ENCODE measurements at places on chromosomes 16 and 17. TPM values are rescaled to one million over a fixed set of nuclear protein-coding genes. Genes with fewer than 3 reads are reported as not detected.

- H3K27ac ChIP-seq = no peak overlapping the region
- H3K4me1 ChIP-seq = no peaks in the 10 kb centered on the region
- no peak overlapping the region for H3K4me3 ChIP-seq
- H3K36me3 ChIP-seq = no peaks in the 10 kb centered on the region
These were observed 23.6 kb downstream of the INTS2 start for GRCh38 chr17:61904094-61904710.

- H3K4me1 ChIP-seq = peaks cover 4% of the 10 kb centered on the region
- no peak for DNase-seq
- H3K4me3 ChIP-seq = no peak overlapping the region
- no peaks in the 10 kb centered on the region for H3K27me3 ChIP-seq
- H3K36me3 ChIP-seq = no peaks in the 10 kb centered on the region
- no peak overlapping the region for H3K27ac ChIP-seq
These were observed 10.7 kb upstream of the CNGB1 start for GRCh38 chr16:57981636-57982035.

DNA sequence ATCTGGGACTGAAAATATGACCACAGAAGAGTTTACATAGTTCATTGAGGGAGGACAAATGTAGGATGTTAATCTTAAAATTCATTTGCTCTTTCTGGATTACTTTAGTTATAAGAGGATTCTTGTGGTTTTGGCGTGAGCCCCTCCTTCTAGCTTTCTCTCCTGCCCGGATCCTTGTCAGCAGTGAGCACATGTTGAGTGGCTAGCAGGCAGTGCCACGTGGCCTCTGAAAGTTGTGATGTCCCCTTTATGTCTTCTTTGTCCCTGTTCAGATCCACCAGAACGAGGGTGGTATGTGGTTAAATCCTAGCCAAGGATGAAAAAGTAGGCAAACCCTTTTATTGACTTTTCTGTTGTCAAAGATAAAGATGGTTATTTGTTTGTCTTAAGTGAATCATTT is 83.8 kb downstream of the GNAO1 start:
- H3K27me3 ChIP-seq = no peaks in the 10 kb centered on the region
- H3K27ac ChIP-seq = no peak overlapping the region
- DNase-seq = no peak
- H3K4me1 ChIP-seq = no peaks in the 10 kb centered on the region
- H3K36me3 ChIP-seq = no peaks in the 10 kb centered on the region
- H3K4me3 ChIP-seq = no peak overlapping the region

GRCh38 chr17:69533481-69534234 is 119.2 kb downstream of the MAP2K6 start:
- H3K4me1 ChIP-seq = no peaks in the 10 kb centered on the region
- no peak overlapping the region for H3K4me3 ChIP-seq
- DNase-seq = no peak
- H3K27me3 ChIP-seq = no peaks in the 10 kb centered on the region
- no peaks in the 10 kb centered on the region for H3K36me3 ChIP-seq
- no peak overlapping the region for H3K27ac ChIP-seq

GRCh38 chr16:65185241-65185778 is 63.4 kb upstream of the CDH11 start:
- H3K4me1 ChIP-seq = peaks cover 5% of the 10 kb centered on the region
- H3K4me3 ChIP-seq = no peak overlapping the region
- H3K27ac ChIP-seq = no peak overlapping the region

GRCh38 chr17:79223953-79224352 is 149.3 kb downstream of the ENGASE start:
- no peaks in the 10 kb centered on the region for H3K4me1 ChIP-seq
- no peaks in the 10 kb centered on the region for H3K27me3 ChIP-seq
- DNase-seq = no peak
- no peaks in the 10 kb centered on the region for H3K36me3 ChIP-seq

- DNase-seq = no peak
- no peaks in the 10 kb centered on the region for H3K36me3 ChIP-seq
- H3K4me1 ChIP-seq = no peaks in the 10 kb centered on the region
- H3K4me3 ChIP-seq = no peak overlapping the region
These were observed 23.8 kb downstream of the MPP3 start for GRCh38 chr17:43809121-43809520.

GRCh38 chr17:61659437-61659836 is 68.4 kb upstream of the NACA2 start:
- no peaks in the 10 kb centered on the region for H3K4me1 ChIP-seq
- no peak overlapping the region for H3K27ac ChIP-seq
- no peaks in the 10 kb centered on the region for H3K27me3 ChIP-seq

GRCh38 chr16:54370278-54371040 is 83.9 kb upstream of the IRX3 start:
- no peaks in the 10 kb centered on the region for H3K27me3 ChIP-seq
- peak overlapping the region; percentile 6 for H3K4me3 ChIP-seq
- H3K4me1 ChIP-seq = no peaks in the 10 kb centered on the region
- H3K27ac ChIP-seq = no peak overlapping the region

GRCh38 chr16:55249361-55249760 is 74.6 kb upstream of the IRX6 start:
- no peaks in the 10 kb centered on the region for H3K36me3 ChIP-seq
- H3K27ac ChIP-seq = no peak overlapping the region
- H3K4me1 ChIP-seq = no peaks in the 10 kb centered on the region

DNA sequence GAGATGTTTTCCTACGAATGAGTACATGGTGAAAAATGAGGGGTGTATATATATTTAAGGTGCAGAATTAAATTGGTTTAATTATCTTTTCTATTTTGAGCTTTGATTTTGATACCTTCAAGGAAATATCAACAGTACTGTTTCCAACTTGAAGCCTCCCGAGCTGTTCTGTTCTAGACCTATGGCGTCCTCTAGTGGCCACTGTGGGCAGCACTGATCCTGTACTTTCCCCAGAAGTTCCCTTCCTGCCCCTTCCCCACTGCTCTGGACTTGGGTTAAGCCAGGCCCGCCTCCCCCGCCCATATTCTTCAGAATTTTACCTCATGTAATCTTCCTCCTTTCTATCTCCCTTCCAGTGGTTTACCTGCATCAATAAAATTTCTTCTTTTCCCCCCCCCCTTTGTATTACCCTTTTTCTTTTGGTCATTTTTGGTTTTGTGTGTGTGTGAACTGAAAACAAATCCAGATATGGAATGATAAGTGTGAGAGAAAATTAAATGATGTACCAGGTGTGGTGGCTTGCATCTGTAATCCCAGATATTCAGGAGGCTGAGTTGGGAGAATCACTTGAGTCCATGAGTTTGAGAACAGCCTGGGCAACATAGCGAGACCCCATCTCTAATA is 1643.5 kb downstream of the TP53TG3F start:
- no peaks in the 10 kb centered on the region for H3K4me1 ChIP-seq
- no peaks in the 10 kb centered on the region for H3K36me3 ChIP-seq
- H3K27ac ChIP-seq = no peak overlapping the region
- H3K4me3 ChIP-seq = no peak overlapping the region
- peak; percentile 75 for DNase-seq
- H3K27me3 ChIP-seq = no peaks in the 10 kb centered on the region

GRCh38 chr17:17752821-17753321 is 71.6 kb downstream of the RAI1 start:
- H3K27ac ChIP-seq = peak overlapping the region; percentile 79
- DNase-seq = no peak
- H3K4me1 ChIP-seq = peaks cover 16% of the 10 kb centered on the region

DNA sequence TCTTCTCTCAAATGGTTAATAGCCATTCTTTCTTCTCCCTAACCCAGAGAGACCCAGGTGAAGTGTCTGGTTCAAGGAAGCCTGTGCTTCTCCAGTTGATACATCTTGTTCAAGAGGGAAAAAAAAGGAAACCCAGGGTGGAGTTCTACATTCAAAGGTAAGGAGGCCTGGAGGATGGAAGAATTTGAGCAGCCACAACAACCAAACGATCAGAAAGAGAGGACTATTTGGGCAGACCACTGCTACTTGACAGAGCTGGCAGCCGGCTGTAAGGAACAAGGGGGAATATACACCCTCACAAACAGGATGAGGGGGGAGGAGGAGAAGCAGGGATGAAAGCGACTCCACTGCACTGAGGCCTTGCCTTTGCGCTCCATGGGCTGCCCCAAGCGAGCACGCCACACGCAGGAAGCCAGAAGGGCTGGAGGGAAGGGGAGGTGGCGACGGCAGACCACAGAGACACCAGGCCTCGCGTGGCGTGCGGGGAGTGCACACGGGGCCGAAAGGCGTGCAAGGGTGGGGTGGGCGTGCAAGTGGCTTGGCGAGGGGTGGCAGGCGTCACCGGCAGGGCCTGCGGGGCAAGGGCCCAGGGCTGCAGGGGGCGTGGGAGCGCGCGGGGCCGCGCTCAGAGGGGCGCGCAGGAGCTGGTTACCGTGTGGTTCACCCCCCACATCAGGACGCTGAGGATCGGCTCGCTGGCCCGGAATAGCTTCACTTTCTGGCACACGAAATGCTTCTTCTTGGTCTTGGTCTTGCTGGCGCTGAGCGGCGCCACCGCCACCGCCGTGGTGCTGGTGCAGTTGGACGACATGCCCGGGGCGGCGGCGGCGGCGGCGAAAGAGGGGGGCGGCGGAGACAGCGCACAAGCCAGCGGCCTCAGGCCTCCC is 499 bp downstream of the PIP4K2B start:
- H3K27ac ChIP-seq = peak overlapping the region; percentile 99
- H3K36me3 ChIP-seq = no peaks in the 10 kb centered on the region
- H3K4me1 ChIP-seq = peaks cover 21% of the 10 kb centered on the region
- peak; percentile 53 for DNase-seq
- H3K4me3 ChIP-seq = peak overlapping the region; percentile 78

GRCh38 chr16:63744077-63744874 is 1377.6 kb downstream of the CDH11 start:
- no peaks in the 10 kb centered on the region for H3K36me3 ChIP-seq
- H3K27ac ChIP-seq = no peak overlapping the region
- H3K4me3 ChIP-seq = no peak overlapping the region

DNA sequence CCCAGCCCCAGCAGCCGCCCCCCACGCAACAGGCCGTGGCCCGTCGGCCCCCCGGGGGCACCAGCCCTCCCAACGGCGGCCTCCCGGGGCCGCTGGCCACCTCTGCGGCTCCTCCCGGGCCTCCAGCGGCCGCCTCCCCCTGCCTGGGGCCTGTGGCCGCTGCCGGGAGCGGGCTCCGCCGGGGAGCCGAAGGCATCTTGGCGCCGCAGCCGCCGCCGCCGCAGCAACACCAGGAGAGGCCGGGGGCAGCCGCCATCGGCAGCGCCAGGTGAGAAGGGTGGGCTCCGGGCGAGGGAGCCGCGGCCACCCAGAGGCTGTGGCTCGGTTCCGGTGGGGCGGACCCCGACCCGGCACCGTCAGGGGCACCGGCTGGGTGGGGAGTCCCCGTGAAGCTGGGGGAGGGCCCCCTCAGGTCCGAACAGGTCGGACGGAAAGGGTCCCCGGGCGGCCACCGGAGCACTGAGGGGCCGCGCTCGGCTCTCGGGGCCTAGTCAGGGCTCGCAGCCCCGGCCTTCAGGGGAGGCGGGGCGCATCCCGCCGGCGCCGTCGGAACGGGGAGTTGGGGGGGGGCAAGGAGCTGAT is 583 bp downstream of the ATXN2L start:
- H3K36me3 ChIP-seq = peaks cover 3% of the 10 kb centered on the region
- H3K4me1 ChIP-seq = peaks cover 25% of the 10 kb centered on the region
- H3K27me3 ChIP-seq = no peaks in the 10 kb centered on the region

- no peaks in the 10 kb centered on the region for H3K36me3 ChIP-seq
- no peak overlapping the region for H3K27ac ChIP-seq
- H3K4me3 ChIP-seq = no peak overlapping the region
- no peaks in the 10 kb centered on the region for H3K4me1 ChIP-seq
- DNase-seq = no peak
These were observed 155.2 kb upstream of the PIRT start for GRCh38 chr17:10993126-10993525.

- no peaks in the 10 kb centered on the region for H3K27me3 ChIP-seq
- no peak overlapping the region for H3K27ac ChIP-seq
- peaks cover 8% of the 10 kb centered on the region for H3K4me1 ChIP-seq
- H3K4me3 ChIP-seq = no peak overlapping the region
- no peaks in the 10 kb centered on the region for H3K36me3 ChIP-seq
These were observed 15.4 kb downstream of the CYBC1 start for GRCh38 chr17:82435103-82435502.

The SLC16A3 gene
- total RNA-seq = 67.7 TPM

The RMI2 gene
- total RNA-seq = 26.7 TPM

The RND2 gene
- total RNA-seq = 15.7 TPM

The KRT33A gene
- total RNA-seq = 0.50 TPM

The LSM12 gene
- 74.4 TPM for total RNA-seq
